MCF 10A (cell line): ENCODE measurements at places on chromosomes 12 and 14. TPM values are rescaled to one million over a fixed set of nuclear protein-coding genes. Genes with fewer than 3 reads are reported as not detected.

Gene KCNK13
- not detected in 2 replicates for total RNA-seq

Gene EFCAB11
- total RNA-seq = 10.6 and 11.1 TPM in 2 replicates

Gene TSPAN8
- not detected in 2 replicates for total RNA-seq

Gene OASL
- total RNA-seq = 0.29 and 0.47 TPM in 2 replicates

Gene DLGAP5
- 13.4 and 17.6 TPM in 2 replicates for total RNA-seq

Gene FOS
- 73.1 and 139 TPM in 2 replicates for total RNA-seq

Gene PAX9
- total RNA-seq = 5.5 and 7.3 TPM in 2 replicates

Gene INHBC
- not detected in 2 replicates for total RNA-seq

Gene DICER1
- total RNA-seq = 35.6 and 48.6 TPM in 2 replicates

Gene REP15
- 0.86 and 1.3 TPM in 2 replicates for total RNA-seq

Gene DIO3
- total RNA-seq = not detected in 2 replicates
